ENCODE measurements at places on chromosomes 6 and 20.

GRCh38 chr6:168581236-168581635, 140.3 kb downstream of the SMOC2 start:
- DNase-seq: no peak

DNA sequence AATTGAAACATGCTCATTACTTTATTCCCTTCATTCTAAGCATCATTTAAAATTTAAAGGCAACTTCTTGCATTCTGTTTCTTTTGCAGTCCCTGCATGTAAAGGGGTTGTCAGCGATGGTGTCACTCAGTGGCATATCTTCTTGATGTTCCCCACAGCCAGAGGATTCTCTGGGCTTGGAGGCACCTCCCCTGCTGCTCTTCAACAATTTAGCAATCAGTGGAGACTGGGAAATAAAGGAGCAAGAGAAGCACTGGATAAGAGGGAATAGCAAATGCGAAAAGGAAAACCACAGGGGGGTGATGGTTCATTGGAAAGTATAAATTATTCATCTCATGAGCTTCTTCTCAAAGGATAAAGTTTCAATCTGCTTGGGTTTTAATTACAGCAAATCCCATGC, 30.7 kb upstream of the MC3R start:
- no peak for DNase-seq

- DNase-seq: no peak
These were observed 178.2 kb downstream of the FOXC1 start for GRCh38 chr6:1787894-1788293.

DNA sequence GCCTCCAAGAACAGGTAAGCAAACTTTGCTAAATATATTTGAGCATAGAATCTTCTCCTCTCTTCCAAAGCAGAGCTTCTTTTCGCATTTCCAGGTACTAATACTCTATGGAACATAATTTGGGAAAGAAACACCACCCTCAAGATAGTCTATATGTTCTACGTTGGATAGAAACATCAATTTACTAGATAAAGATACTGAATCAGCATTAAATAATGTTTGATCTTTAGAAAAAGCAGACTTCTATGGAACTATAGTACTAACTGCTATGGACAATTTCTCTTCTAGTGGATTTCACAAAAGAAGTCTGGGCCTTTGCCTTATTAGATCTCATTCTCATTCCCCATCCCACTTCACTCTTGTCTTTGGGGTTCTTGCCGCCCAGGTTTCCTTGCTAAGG, 103.0 kb downstream of the CDK19 start:
- no peak for DNase-seq

- no peak for DNase-seq
These were observed 30.5 kb upstream of the SNRPB2 start for GRCh38 chr20:16699293-16699692.

- no peak for DNase-seq
These were observed 2.9 kb downstream of the DXO start for GRCh38 chr6:31968791-31969711.

DNA sequence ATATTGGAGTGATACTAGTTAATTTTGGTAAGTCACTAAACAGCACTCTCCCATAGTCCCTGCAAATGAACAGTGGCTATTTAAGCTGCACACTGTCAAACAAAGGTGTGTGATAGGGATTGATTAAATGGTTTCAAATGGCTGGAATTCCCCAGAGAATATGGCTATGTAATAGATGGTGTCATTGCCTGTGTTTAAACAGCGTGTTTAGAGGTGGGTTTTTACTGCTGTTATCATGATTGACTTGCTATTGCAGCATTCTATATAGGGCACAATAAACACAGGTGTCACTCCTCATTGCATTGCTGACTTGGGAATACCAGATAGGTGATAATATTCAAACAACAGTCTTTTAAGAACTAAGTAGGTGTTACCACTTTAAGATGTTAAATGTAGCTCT, 171.7 kb upstream of the MAN1A1 start:
- DNase-seq: peak; percentile 94

DNA sequence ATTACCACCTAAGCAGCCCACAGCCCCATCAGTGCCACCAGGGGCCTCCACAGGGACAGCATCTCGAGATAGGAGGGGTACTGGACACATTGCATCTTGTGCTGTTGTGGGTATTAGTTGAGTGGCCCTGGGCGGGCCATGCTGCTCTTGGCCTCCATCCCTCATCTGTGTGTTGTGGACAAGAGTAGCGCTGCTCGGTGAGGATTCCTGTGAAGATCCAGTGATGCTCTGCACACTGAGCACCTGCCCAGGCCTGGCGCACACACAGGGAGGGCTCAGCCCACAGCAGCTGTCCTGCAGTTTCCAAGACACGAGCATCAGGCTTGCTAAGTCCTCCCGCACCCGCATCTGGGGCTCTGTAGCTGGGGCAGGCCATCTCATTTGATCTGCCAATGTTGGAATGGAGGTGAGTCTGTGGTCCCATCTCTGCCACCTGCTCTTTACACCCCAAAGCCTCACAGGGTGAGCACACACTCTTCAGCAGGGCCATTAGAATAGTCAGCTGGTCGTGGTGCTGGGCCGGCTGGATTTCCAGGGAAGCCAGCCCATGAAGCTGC, 32.0 kb downstream of the SPATA2 start:
- DNase-seq: no peak

- no peak for DNase-seq
These were observed 116.5 kb upstream of the LAMP5 start for GRCh38 chr20:9397928-9398327.

DNA sequence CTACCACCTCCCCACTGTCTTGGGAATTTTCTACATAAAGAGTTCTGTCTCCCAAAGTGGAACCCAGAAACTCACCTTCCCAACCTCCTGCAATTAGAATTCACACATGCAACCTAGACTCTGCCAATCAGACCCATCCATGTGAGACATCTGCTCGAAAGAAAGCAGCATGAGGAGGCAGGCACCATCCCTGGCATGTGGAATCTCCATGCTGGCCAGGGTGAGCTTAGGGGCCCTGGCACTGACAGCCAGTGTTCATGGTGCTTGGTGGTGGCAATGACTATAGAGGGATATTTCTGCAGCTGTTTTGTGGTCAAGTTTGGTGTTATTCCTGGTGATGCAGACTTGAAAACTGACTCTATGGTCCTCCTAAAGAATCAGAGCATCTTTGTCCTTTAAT, 17.4 kb upstream of the FOXF2 start:
- DNase-seq: no peak

GRCh38 chr20:53547664-53548239, 45.9 kb downstream of the ZNF217 start:
- DNase-seq: peak; percentile 62

GRCh38 chr6:47188588-47189021, 121.1 kb downstream of the TNFRSF21 start:
- DNase-seq: no peak

DNA sequence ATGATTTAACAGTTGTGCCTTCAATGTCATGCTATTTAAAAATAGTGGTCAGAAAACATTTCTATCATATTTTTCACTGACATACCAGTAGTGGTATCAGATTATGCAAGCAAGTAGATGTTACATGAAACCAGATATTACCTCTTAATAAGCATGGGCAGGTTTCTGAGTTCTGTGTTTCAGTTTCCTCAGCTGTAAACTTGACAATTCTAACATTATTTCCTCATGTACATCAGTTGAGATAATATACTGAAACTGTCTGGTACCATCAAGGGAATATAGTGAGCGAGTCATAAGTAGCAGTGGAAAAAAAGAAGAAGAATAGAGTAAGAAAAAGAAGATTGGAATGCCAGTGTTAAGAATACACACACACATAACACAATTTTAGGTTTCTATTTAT, 477.9 kb upstream of the MANEA start:
- no peak for DNase-seq

- no peak for DNase-seq
These were observed 140.1 kb downstream of the NRN1 start for GRCh38 chr6:5866547-5867051.

GRCh38 chr6:30885481-30885998, 1.2 kb downstream of the DDR1 start:
- DNase-seq: no peak

DNA sequence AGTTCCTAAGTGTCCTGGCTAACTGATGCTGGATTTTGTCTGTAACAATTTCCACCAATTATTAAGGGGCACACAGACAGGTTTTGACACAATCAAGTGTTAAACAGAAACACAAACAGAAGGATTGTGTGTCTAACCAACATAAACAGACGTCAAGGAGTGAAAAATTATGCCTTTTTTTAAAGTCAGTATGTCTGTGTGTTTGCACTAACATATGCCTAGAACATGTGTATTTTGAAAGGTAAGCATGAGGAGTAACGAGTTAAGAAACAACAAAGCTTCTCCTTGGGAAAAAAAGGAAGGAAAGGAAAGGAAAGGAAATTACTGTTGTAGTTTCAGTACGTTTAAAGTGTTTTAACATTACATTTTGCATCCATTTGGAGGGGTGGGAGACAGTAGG, 466.3 kb upstream of the ID4 start:
- DNase-seq: no peak

- no peak for DNase-seq
These were observed 942 bp downstream of the ACAT2 start for GRCh38 chr6:159762681-159763293.

DNA sequence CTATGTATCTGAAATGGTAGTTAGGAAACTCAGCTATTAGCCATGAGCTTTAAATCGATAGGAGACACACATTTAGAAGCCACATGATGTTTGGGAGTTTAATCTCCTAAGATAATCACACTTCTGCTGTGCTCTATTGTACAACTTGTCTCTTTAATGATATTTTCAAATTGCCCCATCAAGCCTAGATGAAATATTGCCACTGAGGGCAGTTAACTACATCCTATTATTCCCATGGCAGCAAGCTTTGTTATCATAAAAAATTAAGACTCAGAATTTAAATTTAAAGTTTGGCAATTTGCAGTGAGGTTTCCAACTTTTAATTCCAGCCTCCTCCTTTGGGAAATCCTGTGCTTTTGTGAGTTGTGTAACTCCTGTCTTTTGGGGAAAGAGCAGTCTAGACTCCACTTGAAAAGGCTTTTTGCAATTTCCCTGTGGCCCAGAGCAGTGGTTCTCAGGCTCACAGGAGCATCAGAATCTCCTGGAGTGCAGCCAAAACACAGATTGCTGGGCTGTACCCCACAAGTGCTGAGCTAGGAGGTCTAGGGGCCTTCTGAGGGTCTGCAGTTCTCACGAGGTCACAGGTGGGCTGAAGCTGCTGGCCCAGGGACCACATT, 792.4 kb downstream of the QKI start:
- DNase-seq: no peak

DNA sequence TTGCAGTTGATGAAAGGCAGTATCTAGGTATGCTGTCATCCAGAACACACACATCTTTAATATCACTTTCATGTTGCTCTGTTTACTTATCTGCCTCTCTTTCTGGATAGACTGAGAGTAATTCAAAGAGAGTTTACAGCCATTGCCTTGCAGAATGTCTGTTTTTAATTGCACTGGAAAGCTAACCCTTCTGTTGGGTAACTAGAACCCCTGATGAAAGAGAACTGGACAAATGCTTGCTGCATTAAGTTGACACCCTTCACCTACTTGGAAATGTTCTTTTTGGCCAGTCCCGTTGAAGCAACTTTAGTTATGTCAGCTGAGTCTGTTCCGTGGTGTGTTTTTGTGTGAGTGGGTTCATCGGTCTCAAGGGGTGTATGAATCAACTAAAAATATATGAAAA, 383.8 kb upstream of the CITED2 start:
- no peak for DNase-seq

DNA sequence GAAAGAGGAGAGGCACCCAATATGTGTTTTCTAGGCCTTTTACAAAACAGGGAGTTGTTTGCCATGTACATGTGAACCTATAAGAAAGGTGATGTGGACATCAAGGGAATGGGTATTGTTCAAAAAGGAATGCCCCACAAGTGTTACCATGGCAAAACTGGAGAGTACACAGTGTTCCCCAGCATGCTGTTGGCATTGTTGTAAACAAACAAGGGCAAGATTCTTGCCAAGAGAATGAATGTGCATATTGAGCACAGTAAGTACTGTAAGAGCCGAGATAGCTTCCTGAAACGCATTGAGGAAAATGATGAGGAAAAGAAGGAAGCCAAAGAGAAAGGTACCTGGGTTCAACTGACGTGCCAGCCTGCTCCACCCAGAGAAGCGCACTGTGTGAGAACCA, 13.1 kb downstream of the QRSL1 start:
- no peak for DNase-seq

- no peak for DNase-seq
These were observed 1.9 kb downstream of the SMPD2 start for GRCh38 chr6:109442393-109442924.

GRCh38 chr20:38692436-38693411, 31.6 kb upstream of the SLC32A1 start:
- DNase-seq: no peak

DNA sequence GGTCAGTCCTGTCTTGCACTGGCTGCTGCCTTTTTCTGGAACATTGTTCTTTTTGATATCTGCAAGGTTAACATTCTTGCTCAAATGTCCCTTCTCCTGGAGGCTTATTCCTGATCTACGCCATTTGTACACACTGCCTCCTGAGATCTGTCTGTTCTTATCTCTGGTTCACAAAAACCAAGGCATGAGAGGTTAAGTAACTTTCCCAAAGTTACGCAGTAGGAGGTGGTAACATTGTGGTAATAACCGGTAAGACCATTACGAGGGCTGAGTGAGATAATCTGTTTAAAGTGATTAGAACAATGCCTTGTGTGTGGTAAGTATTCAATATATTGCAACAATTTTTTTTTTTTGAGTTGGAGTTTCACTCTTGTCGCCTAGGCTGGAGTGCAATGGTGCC, 132.1 kb downstream of the FNDC1 start:
- no peak for DNase-seq

GRCh38 chr6:152634773-152635172, 2.4 kb downstream of the SYNE1 start:
- DNase-seq: no peak

DNA sequence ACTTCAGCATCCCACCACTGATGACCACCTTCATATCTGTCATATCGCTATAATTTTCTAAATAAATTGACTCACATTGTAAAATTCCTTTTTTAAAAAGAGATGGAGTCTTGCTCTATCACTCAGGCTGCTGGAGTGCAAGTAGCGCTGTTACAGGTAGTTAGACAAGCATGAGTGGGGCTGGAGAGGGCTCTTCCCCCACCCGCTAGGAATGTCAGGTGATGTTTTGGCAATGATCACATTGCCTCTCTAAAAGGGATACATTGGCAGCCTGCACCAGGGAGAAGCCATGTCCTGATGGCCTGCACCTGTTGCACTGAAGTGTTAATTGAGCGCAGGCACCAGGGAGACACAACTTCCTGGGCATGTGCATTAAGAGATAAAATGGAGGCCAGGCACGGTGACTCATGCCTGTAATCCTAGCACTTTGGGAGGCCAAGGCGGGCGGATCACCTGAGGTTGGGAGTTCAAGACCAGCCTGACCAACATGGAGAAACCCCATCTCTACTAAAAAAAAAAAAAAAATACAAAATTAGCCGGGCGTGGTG, 16.9 kb upstream of the SLC22A16 start:
- DNase-seq: no peak

DNA sequence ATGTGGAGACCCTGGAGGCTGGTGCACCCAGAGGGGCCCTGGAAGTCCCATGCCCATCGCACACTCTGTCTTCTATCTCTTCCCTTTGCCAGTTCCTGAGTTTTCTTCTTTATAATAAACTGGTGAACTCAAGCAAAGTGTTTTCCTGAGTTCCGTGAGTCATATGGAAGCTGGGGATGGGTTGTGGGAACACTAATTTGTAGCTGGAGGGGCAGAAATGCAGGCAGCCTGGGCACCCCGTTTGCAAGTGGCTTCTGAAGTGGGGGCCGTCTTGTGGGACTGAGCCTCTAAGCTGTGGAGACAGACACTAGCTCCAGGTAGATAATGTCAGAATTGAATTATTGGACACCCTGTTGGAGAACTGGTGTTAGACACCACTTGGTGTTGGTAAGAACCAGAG, 3.2 kb upstream of the PPP1R3G start:
- DNase-seq: no peak
